ENCODE measurements at places on chromosomes 2 and 18. TPM values are rescaled to one million over a fixed set of nuclear protein-coding genes. Genes with fewer than 3 reads are reported as not detected.

Gene MREG
- 8.5 TPM for total RNA-seq

Gene PROKR1
- total RNA-seq: not detected

Gene UGT1A3
- not detected for total RNA-seq

Gene FLACC1
- total RNA-seq: 3.2 TPM

Gene ANKRD36C
- 79.3 TPM for total RNA-seq

Gene SH3RF3
- total RNA-seq: 6.1 TPM

Gene RGPD4
- 0.11 TPM for total RNA-seq

Gene PLCD4
- 0.45 TPM for total RNA-seq

Gene PPP3R1
- 70.0 TPM for total RNA-seq

Gene SERPINB7
- not detected for total RNA-seq

Gene GKN2
- total RNA-seq: not detected

Gene CRYGB
- not detected for total RNA-seq

Gene TTC39C
- 87.7 TPM for total RNA-seq

Gene ZNF385B
- total RNA-seq: not detected

Gene ARHGEF33
- 0.69 TPM for total RNA-seq

Gene SKA1
- 0.27 TPM for total RNA-seq

Gene TMEM150A
- 11.2 TPM for total RNA-seq

Gene NCKAP5
- total RNA-seq: not detected

Gene ZAP70
- 432 TPM for total RNA-seq

Gene ANKRD36B
- 70.8 TPM for total RNA-seq

Gene SERPINB4
- not detected for total RNA-seq

Gene PLA2R1
- not detected for total RNA-seq
